T47D (cell line): ENCODE measurements at places on chromosomes 2 and 18.
A peak's percentile ranks its signal among the peaks of the same experiment; 100 is the strongest.

DNA sequence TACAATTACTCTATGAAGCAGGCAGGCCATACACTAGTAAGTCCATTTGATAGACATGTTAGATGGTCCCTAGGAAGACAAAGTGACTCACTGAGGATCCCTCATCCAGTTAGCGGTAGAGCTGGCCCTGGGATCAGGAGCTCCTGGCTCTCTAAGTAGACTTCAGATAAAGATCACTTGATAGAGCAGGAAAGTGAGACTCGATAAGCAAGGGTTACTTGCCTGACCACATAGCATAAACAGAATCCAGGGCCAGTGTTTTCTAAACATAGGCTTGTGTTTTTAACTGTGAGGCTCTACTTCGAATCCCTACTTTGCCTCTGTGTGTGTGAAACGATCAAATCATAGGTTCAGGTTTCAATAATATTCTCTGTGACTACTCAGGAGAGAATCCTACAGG, 355.2 kb upstream of the TRIB2 start:
- DNase-seq: no peak

DNA sequence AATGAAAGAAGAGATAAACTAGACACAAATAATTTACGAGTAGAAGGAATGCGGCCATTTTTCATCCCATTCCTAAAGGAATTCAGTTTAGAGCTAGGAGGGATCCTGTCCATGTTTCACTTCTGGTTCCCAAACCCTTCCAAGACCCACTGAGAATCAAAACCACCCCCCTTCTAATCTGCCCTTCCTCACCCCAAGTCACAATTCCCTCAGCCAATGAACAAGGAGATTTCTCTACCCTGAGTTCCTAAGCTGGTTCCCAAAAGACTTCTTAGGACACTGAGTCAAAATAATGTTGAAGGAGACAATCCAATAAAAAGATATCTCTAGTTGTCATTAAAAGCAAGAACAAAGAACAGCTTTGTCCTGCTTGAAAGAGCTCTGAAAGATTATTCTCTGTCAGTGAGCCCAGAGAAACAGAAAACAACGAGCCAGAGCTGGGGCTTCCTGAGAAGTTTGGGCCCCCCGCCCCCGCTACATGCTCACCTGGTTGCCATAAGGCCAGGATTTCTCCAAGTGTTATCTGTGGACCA, 45.7 kb downstream of the STK39 start:
- no peak for DNase-seq

DNA sequence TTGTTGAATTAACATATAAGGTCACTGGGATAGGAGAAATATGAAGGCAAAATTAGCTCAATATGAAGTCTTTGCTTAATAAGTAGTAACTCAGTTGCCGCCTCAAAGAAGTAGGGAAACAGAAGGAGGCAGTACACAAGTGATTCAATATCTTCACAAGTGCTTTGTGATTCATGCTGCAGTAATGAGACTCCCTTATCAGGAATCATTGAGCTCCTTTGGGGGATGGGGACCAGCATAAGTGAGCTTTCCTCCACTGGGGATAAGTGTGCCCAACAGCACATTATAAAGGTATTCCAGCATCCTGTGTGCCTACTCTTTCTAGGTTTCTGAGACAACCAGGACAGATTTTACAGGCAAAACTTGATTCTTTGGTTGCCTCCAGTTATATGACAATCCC, 323.4 kb upstream of the UBE2E3 start:
- DNase-seq: no peak

DNA sequence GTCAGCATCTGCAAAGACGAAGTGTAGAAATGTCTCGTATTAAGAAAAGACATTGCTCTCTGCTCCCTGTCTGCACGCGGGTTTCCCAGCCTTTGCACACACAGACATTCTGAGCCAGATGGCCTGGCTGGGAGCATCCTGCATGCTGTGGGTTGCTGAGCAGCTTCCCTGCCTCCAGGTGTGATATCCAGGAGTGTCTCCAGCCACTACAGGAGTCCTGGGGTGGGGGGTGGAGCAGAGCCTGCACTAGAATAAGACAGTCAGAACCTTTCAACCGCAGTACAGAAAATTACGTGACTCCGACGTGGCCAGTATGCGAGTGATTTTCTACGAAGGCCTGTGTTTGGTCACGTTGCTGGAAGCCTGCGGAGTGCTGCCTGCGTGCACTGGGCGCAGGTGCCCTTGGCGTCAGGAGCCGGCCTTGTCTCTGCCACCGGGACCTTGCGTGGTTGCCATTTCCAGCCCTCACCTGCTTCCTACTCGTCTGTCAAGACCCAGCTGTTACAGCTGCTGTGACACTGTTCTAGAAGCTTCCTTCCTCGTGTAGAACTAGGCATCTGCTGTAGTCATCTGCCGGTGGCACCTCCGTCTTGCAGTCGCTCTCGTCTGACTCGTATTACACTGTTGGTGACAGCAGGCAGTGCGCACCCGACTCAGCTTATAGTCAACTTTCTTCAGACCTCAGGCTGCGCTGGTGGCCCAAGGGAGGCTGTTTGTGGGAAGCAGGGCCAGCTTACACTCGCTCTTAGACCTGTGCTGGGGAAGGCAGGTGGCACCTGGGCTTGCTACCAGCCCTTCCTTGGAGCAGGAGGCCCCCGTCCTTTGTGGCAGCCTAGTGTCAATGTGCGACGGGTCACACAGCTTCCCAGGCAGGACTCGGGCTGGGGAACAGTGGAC, 11.2 kb downstream of the CTDP1 start:
- DNase-seq: no peak

GRCh38 chr2:241432824-241433448, 75.4 kb downstream of the STK25 start:
- DNase-seq: peak; percentile 13
